Hindlimb muscle (tissue), 1 donor: ENCODE measurements at places on chromosomes 3 and 15. TPM values are rescaled to one million over a fixed set of nuclear protein-coding genes. Genes with fewer than 3 reads are reported as not detected.

DNA sequence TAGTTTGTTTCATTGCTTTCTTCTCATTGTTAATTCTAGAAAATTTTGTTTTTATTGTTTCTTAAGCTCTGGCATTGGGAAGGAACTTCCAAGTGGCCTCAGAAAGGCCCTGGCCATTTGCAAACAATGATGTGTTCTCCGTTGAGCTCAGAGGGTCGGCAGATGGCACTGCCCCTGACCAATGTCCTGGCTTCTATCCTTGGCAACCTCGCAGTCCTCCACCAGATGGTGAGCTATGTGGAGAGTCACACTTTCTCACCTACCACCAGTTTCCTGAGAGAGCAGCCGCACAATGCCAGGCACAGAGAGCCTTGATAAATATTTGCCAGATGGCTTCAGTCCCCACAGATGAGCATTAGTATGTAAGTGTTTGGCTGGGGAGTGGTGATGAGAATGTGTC lies 343.7 kb downstream of the EPHB1 start:
- no peak for DNase-seq

DNA sequence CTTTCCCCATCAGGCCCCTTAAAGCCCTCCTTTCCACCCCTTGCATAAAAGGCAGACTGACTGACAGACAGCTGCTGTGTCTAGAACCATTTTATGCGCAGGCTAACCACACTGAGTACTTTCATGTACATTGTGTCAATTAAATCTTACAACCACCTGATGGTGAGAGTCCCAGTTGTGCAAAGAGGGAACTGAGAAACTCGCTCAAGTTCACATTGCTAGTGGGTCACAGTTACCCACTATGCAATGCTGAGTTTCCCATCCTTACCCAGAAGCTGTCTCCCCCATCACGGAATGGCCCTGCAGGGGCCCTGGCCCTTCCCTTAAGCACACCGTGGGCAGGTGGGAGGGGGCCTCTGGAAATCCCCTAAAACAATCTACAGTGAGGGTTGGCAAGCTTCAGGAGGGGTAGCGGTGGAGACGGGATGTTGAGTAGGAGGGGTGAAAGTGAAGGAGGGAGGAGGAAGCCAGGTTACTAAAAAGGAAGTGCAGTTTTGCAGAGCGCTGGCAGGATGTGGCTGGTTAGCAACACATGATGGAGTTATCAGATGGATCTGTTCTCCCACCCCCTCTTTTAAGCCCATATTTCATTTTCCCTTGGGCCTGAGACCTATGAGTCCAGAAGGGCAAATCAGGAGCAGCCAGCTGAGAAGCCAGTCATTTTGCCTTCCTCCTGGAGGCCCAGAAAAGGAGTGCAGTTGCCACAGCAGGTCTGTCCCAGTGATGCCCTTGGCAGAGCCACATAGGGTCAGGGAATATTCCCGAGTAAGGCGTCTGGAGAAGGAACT lies 30.0 kb downstream of the STARD5 start:
- no peak for DNase-seq

DNA sequence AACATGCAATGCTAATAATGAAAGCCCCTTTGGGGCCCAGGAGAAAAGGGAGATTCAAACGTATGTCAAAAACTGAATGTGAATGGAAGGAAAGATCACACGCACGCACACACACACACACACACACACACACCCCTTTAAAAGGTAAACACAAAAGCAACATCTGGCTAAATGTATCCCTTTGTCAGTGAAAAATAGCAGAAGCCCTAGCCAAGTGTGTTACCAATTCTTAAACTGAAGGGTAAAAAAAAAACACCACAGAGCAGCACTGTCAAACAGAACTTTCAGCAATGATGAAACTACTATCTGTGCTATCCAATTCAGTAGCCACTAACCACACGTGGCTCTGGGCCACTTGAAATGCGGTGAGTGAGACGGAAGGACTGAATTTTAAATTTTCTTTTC lies 4.9 kb downstream of the RFTN1 start:
- no peak for DNase-seq

DNA sequence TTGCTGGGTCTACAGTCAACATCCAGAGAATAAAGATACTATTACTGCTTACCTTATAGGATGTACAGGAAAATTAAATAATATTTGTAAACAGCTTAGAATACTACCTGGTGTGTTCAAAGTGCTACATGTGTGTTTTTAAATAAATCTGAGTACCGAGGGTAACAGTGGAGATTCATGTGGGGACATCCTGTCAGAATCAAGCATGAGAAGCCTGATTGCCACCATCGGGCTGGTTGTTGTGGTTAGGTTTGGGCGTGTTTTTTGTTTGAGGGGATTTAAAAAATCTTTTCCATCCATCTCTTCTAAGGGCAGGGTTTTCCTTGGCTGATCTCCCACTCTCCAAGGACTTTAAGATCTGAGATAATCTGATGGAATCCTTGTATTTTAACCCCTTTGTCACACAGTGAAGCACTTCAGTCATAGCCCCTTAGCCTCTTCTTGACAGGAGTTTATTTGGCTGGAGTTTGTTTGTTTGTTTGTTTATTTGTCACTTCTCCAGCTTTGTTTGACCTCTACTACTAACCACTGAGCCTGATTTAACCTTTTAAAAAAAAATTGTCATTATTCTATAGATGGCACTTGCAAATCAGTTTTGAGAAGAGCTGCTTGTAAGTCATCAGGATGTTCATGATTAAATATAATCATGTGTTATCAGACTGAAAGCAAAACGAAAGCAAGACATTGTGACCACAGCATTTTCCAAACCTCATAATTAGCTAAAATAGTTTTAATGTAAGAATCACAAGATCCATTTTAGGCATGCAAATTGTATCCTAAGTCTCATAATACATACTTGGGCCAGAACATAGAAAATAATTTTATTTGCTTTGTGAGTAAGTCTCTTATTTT lies 72.8 kb upstream of the RARB start:
- no peak for DNase-seq

DNA sequence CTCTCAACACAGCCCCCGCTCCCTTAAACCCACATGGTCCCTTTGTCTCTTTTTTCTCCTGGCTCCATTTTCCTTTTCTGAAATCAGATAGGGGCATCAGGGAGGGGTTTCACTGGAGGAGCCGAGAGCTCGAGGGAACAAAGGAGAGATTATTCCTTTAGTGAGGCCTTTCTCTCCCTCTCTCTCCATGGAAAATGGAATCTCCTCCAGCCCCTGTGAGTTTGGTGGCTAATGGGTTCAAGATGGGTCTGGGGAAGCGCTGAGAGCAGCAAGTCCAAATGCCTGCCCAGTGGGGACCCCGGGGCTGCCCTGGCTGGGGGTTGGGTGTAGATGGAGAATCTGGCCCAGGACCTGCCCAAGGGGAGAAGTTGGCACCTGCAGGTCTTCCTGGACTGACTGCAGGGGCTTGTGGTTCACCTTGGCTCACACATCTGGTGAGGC lies 56.8 kb downstream of the ITGA11 start:
- no peak for DNase-seq

DNA sequence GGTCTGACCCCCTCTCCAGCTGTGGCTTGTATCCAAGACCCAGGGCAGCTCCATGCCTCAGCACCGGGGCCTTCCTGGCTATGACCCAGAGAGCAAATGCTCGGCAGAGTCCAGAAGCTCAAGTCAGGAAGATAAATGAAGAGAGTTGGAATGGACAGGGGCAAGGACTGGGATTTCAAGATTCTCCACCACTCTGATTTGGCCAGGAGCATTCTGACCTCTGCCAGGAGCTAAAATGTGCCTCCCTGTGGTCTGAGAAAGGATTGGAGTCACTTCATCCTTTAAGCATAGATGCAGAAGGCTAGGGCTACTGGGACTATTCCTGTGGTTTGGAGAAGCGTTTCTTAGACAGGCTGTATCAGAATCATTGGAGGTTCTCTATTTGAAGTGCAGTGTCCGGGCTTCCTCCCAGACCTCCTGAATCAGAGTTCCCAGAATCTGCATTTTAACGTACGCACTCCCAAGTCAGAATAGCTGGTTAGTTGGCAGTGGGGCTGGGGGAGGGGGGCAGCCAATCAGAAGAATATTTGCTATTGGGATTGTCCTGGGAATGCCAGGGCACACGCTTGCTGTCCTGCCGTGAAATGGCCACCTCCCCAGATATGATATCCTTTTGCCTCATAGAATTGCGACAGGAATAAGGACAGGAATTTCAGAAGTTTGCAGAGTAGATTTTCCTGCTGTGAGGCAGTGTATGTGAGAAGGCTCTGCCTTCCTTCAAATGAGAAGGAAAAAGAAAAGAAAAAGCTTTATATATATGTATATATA lies 57.4 kb downstream of the HRH1 start:
- DNase-seq = no peak

GRCh38 chr3:108113975-108114374 lies 23.1 kb upstream of the CD47 start:
- DNase-seq = no peak

DNA sequence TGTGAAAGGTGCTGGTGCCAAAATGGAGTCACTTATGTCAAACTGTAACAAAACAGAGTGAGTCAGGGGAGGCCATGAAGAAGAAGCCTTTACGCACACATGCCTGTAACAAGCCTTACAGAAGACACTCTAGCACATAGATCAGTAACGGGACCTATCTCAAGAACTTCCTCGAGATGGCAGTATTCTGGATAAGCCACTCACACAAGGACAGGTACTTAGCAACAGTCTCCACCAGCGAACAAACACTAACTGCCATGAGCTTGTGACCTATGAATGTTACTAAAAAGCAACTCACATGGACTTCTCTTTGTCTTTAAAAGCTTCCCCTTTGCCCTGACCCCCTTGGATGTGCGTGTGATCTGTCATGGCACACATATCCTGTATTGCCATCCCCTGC lies 235.1 kb downstream of the CD47 start:
- DNase-seq = no peak

GRCh38 chr15:85580879-85581278 lies 200.5 kb downstream of the AKAP13 start:
- no peak for DNase-seq

DNA sequence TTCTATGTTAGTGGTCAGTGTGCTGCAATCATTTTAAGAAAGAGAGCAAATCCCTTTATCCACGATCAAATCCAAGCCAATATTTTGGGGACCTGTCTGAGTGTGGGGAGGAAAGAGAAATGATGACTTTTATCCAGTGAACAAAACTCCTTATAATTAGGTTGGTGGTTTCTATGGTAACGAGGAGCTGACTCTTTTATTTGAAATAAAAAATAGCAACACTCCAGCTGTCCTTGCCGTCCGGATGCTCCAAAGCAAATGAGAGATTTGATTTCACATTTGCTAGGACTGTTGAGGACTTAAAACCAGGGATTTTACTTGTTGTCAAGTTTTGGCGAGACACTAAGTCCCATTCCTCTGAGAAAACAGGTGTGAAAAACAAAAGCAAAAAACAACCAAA lies 154.0 kb upstream of the PRICKLE2 start:
- no peak for DNase-seq

DNA sequence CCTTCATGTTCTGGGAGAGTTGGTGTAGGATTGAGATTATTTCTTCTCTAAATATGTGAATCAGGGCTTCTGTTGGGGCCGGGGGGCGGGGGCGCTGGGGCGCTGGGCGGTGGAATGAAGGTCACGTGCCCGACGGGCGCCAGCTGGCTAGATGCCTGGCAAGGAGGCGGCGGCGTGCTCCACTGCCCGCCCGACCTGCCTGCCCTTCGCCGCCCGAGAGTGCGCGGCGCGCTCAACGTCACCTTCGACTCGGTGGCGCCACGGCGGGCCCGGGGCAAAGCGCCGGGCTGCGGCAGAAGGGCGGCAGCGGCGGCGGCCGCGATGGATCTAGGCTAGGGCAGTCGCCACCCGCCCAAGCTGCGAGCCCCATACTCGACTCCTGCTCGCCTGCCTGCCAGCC lies 47.0 kb upstream of the LHFPL4 start:
- peak; percentile 8 for DNase-seq

- DNase-seq = no peak
Observed at GRCh38 chr3:123258359-123258758, 56.6 kb downstream of the SEC22A start.

DNA sequence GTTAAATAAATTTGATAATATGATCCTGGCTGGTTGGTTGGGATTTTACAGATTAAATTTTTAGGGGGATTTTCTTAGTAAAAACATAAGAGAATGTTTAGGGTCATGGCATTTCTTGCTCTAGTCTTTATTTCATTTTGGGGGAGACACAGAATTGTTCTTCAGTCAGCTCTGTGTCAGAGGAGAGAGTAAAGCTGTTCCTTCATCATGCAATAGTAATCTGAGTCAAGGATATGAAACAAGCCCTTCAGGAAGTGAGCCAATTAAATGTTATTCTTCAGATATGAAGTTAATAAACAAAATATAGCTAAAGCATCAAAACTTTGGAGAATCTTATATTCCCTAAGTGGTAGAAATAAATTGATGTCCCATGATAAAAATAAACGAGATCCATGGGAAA lies 22.9 kb upstream of the SLC4A7 start:
- no peak for DNase-seq

GRCh38 chr3:14652-15051 lies 181.9 kb upstream of the CHL1 start:
- no peak for DNase-seq

DNA sequence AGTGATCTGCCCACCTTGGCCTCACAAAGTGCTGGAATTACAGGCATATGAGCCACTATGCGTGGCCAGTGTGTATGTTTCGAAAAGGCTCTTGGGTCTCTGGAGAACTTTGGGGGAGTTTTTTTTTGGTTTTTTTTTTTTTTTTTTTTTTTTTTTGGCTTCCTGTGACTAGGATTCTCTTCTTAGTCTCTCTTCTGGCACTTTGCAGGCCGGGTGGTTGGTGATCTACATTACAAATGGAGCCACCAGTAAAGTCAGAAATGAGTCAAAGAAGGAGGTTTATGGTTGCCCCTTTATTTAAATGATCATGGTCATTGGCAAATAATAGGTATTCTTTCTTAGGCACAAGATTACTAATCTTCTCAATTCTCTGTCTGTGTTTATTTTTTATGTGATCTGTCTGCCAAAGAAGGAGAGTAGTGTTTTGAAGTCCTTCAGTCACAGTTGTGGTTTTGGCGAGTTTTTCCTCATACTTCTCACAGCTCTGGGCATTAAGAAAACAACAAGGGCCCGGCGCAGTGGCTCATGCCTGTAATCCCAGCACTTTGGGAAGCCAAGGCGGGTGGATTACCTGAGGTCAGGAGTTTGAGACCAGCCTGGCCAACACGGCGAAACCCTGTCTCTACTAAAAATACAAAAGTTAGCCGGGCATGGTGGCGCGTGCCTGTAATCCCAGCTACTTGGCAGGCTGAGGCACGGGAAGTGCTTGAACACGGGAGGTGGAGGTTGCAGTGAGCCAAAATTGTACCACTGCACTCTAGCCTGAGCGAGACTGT lies 38.3 kb downstream of the PDE8A start:
- no peak for DNase-seq

The EIF4E3 gene
- polyA plus RNA-seq = 9.3 TPM

The ARPIN gene
- 16.1 TPM for polyA plus RNA-seq

The SLC12A1 gene
- 0.03 TPM for polyA plus RNA-seq

The ROBO2 gene
- 2.9 TPM for polyA plus RNA-seq

The NR2C2 gene
- 37.2 TPM for polyA plus RNA-seq
